ENCODE measurements at places on chromosomes 4 and X. TPM values are rescaled to one million over a fixed set of nuclear protein-coding genes. Genes with fewer than 3 reads are reported as not detected.

Gene S100G
- total RNA-seq, result not detected

Gene ABCG2
- total RNA-seq, result 0.59 TPM

Gene FAAH2
- under 0.01 TPM for total RNA-seq

Gene BMPR1B
- total RNA-seq, result 7.1 TPM

Gene HTR2C
- total RNA-seq, result not detected

Gene RAB9B
- 1.8 TPM for total RNA-seq

Gene PNMA5
- not detected for total RNA-seq

Gene TEX11
- total RNA-seq, result not detected

Gene MND1
- 2.7 TPM for total RNA-seq

Gene SPON2
- 29.8 TPM for total RNA-seq

Gene ZGRF1
- 7.1 TPM for total RNA-seq

Gene EGFL6
- total RNA-seq, result 0.29 TPM

Gene ASB9
- total RNA-seq, result not detected

Gene LINC00632
- 9.4 TPM for total RNA-seq

Gene DOK7
- total RNA-seq, result not detected

Gene PGAM4
- total RNA-seq, result not detected

Gene CENPU
- 6.8 TPM for total RNA-seq

Gene GRIA2
- under 0.01 TPM for total RNA-seq

Gene LDB2
- total RNA-seq, result 21.8 TPM

Gene CNGA1
- total RNA-seq, result not detected

Gene ZNF280C
- total RNA-seq, result 5.4 TPM

Gene SSX1
- not detected for total RNA-seq

Gene ANTXR2
- 86.9 TPM for total RNA-seq

Gene XKRX
- total RNA-seq, result 0.29 TPM

Gene TRO
- 22.4 TPM for total RNA-seq

Gene RHOXF2
- under 0.01 TPM for total RNA-seq

Gene NLGN4X
- total RNA-seq, result 11.5 TPM

Gene CCSER1
- total RNA-seq, result not detected

Gene MUC7
- not detected for total RNA-seq

Gene CAMK2D
- total RNA-seq, result 194 TPM

Gene PI4K2B
- 20.3 TPM for total RNA-seq

Gene ACSL1
- 61.0 TPM for total RNA-seq

Gene HS3ST1
- total RNA-seq, result under 0.01 TPM
